Spinal cord (tissue), 10 donors: ENCODE measurements at places on chromosomes 3 and 15.
A peak's percentile ranks its signal among the peaks of the same experiment; 100 is the strongest.

- no peak for DNase-seq
Measured at GRCh38 chr3:14948609-14949038, 1.2 kb downstream of the NR2C2 start.

DNA sequence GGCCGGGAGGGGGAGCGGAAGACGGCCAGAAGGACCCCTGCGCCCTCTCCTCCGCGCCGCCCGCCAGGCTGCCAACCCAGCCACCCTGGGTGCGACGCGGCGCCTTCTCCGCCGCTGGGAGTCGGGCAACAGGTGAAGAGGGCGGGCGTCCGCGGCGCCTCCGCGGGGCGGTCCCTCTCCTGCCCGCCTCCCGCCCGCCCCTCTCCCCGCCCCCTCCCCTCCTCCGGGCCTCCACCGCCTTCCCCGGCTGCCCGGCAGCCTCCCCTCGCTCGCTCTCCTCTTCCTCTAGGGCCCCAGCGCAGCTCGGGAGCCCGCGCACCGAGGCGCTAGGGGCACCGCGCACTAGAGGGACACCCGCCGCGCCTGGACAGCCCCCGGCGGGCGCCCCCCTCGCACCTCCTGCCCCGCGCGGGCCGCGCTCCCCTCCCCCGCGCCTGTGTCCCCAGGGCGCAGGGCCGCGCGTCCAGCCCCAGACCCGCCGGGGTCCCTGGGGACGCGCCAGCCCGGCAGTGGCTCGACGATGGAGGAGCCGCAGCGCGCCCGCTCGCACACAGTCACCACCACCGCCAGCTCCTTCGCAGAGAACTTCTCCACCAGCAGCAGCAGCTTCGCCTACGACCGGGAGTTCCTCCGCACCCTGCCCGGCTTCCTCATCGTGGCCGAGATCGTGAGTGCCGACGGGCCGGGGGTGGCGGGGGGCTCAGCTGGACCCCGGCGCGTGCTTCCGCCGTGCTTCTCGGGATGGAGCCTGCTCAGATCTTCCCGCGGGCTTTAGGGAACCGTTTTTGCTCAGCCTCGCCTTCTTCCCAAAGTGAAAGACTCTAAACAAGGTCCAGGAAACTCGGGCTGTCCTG, at the start of gene CMTM8:
Gene CMTM8, plus strand, starts transcription at position 228 of the 854 bp plus-strand sequence. Its CDS starts 293 bp downstream, at position 521.
- no peak for DNase-seq

GRCh38 chr3:15794842-15795650, 2.7 kb downstream of the ANKRD28 start:
- DNase-seq = no peak

DNA sequence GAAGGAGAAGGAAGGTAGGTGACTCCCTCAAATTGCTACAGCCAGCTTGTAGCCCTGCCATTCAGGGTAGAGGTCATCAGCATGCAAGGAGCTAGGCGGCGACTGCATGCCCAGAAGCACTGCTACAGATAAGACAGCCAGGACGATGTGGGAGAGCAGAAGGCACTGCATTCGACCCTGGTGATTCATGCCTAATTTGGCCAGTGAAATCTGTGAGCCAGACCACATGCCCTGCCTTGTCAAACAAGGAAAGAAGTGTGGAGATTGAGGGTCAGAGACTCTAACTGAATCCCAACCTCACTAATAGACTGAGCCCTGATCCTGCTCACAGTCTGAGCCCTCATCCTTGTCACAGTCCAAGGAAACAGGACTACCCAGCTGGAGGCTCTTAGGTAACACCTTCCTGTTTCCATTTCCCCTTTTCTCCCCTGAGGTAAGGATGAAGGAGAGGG, 86.6 kb downstream of the LINGO1 start:
- no peak for DNase-seq

DNA sequence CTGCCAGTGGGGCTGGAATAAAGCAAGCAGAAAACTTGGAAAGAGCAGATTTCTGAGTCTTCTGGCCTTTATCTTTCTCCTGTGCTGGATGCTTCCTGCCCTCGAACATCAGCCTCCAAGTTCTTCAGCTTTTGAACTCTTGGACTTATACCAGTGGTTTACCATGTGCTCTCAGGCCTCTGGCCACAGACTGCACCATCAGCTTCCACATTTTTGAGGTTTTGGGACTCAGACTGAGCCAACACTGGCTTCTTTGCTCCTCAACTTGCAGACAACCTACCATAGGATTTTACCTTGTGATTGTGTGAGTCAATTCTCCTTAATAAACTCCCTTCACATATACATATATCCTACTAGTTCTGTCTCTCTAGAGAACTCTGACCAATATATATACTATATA, 706.6 kb downstream of the NR2F2 start:
- DNase-seq = no peak

DNA sequence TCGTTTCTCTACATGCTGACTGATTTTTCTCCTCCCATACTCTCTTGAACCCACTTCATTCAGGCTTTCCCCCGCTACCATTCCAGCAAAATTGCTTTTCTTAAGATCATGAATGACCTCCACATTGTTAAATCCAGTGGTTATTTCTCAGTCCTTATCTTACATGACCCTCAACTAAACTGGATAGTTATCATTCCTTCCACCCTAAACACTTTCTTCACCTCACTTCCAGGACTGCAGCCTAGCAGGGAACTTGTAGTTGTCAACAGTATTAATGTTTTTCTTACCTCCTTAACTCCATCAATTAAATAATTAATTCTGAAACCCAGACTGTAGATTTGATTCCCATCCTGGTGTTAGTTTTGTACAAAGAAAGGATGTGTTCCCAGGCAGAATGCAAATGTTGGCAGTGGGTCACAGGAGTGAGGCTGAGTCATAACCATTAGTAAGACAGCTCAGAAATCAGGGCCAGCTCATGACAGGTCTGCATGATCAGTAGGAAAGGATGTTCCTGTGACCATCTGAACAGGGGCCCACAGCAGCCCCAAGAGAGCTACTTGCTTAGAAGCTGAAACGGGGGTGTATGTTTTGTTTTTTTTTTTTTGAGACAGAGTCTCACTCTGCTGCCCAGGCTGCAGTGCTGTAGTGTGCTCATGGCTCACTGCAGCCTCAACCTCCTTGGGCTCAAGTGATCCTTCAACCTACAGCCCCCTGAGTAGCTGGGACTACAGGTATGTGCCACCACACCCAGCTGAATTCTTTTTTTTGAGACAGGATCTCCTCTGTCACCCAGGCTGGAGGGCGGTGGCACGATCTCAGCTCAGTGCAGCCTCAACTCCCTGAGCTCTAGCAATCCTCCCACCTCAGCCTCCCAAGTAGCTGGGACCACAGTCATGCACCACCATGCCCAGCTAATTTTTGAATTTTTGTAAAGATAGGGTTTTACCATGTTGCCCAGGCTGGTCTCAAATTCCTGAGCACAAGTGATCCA, 9.1 kb downstream of the BCL2L10 start:
- no peak for DNase-seq

DNA sequence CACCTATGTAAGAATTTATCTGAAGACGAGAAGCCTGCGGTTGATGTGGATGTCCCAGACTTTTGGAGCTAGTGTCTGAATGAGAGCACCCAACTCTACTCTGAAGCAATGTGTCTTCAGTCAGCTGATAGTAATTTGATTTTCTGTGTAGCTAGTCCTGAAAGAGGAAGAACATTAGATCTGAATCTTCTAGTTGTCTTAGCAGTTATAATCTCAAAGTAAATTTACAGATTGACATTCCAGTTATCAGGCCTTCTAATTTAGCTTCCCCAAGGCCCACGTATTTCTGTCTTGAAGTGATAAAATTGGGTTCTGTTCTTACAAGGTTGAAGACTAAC, 1.5 kb downstream of the TCAIM start:
- no peak for DNase-seq

DNA sequence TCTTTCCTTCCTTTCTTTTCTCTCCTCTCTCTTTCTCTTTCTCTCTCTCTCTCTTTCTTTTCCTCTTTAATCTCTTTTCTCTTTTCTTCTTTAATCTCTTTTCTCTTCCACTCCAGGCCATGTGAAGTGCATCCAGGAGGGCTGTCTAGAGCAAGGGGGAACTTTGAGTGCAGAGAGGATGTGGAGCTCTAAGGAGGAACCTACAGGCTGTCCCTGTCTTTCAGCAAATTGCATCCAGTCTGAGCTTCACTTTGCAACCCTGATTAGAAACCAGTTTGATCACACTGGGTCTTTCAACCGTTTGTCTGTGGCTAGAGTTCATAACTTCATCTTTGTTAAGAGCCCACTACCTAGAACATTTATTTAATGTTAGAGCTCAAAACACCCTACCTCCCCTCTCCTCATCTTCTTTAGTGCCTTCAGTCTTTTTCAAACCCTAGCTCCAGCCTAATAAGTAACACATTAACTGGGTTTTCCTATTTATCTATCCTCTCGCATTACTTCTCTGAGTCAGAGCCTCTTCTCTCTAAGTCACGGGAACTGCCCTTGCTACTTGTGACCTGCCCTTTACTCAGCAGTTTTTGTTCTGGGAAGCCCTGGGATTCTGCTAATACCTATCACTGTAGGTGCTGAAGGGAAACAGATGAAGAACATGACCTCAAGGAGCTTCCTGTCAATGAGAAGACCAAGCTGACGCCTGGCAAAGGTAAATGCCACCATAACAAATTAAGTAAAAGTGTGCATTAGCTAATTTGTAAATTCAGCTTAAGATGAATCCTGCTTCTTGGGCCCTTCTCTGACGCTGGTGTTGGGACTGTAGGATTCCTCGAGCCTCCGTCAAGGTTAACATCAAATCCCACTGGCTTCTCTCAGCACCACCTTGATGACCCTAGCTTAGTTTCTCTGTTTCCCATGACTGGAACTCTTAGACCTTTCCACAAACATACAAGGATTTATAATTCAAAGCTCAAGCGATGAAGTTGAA, at the start of gene GCNT3:
Gene GCNT3, plus strand, starts transcription at position 508 of the 985 bp plus-strand sequence. CDS start 6,456 bp downstream, outside the sequence.
- DNase-seq = no peak

DNA sequence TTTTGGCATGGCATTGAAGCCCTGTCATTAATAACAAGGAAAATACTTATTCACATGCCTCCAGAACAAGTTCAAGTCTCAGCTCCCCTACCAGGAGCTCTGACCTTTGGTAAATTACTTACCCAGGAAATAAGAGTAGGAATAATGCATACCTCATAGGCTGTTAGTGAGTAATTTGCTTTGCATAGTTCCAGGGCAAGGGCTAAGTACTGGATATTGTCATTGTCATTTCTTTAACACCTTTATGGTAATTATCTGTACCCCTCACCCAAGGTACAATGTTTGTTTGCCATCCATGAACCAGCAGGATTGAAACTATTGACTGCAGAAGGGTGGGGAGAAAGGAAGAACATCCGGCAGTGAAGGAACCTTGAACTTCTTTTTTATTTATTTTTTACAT, 148.5 kb downstream of the SOX2 start:
- DNase-seq = no peak

DNA sequence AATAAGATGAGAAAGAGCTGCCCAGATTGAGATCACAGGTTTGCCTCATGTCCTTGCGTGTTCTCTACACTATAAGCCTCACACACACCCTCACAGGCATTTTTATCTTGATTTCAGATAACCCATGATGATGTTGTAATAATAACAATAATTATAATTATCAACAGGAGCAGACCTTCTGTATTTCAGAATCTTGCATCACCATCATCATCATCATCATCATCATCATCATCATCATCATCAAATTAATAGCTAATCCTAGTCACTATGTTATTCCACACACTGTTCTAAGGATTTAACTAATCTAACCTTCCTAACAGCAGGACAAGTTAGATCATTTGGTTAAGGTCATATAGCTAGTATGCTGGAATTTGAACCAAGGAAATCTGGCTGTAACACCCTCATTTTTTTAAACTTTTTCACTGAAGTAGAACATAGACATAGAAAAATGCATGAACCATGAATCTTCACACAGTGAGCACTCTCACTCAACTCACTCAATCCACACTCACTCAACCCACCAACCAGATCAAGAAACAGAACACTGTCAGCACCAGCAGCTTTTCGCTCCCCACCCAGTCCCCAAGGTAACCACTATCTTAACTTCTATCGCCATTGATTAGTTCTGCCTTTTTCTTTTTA, 1.8 kb upstream of the SH2D7 start:
- DNase-seq = no peak

DNA sequence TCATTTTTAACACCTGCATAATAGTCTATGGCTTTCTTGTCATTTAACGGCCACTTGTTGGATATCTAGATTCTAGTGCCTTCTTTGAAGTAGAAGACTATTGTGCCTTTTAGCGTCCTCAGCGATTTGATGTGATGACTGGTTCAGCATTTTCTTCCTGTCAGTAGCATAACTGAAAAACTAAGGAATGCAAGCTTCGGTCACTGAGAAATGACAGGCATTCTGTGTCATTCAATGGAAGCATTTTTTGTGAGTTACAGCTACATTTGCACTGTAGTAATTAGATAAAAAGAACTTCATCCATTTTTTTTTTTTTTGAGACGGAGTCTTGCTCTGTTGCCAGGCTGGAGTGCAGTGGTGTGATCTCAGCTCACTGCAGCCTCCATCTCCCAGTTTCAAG, 10.3 kb downstream of the NEK11 start:
- no peak for DNase-seq

GRCh38 chr15:66815318-66815717, 113.3 kb downstream of the SMAD6 start:
- DNase-seq = no peak

DNA sequence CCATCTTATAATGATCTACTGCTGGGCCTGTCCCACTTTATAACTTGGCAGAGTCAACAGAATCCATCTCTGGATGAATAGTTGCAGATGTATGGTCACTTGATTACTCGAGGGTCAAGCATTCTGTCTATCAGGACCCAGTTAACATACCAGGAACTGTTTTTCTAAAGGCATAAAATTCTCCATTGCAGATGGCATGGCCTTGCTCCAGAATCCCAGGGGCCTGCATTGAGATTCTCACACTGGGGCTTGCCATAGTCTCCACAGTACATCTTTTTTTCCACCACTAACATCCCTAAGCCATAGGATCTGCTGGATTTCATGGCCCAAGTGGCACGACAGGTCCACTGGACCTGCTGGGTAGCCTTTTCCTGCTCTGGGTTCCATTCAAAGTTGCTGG, 68.5 kb upstream of the CACNA1D start:
- no peak for DNase-seq

GRCh38 chr15:43919540-43920253, 92.9 kb downstream of the WDR76 start:
- no peak for DNase-seq

- peak; percentile 48 for DNase-seq
Measured at GRCh38 chr15:56917652-56918045, 795 bp upstream of the TCF12 start.

DNA sequence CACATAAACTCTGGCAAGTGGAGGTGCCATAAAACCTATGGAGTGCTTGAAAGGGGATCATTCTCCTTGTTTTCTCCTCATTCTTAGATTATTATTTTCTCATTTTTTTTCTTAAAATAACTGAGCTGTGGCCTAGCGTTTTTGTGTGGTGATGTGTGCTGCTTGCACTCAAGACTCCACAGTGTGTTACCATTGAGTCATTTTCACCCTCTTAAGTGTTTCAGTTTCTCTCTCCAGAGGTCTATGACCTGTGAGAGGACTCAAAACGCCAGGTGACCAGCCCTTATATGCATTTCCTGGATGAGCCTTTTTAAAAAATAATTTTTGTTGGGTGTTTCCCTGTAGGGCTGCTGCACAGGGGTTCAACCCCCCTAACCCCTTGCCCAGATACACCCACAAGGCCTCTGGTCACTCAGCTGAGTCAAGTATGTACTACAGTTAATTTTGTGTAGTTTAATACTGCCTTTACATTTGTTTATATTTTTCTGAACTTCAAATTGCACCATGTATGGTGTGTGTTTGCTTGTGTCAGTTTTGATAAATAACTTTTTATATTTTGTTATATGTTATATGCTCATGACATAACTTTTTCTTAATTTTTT, 15.4 kb upstream of the BTLA start:
- no peak for DNase-seq

GRCh38 chr15:40344217-40344616, 3.5 kb upstream of the CCDC9B start:
- no peak for DNase-seq

- DNase-seq = peak; percentile 59
Measured at GRCh38 chr3:123286308-123287023, 84.7 kb downstream of the SEC22A start.
